NCI-H69 (cell line): ENCODE measurements at places on chromosomes 2 and 18.

DNA sequence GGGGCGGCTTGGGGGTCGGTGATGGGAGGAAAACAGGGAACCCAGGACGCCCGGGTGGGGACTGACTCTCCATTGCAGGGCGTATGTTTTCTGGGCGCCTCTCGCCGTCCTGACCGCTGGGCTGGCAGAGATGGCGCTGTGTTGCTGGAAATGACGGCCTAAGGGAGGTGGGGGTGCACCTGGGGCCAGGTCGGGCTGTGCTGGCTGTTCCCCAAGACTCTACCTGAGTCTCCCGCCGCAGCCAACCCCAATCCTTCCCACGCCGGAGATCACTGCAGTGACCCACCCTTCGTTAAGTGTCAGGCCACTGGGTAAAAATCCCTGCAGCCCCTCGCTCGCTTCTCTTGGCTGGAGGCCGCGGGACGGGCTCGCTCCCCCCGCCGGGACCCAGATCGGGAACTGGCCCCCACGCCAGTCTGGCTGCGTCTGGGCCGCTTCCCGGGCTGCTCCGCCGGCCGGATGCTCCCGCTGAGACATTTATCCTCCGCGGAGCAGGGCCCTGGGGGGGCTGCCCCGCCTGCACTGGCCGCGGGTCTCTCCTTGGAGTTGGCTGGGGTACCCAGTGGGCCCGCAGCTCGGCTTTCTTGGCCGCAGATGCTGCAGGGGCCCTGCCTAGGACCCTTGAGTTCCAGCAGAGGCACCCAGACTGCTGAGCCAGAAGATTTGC is 7.8 kb upstream of the ARMC9 start:
- peak; percentile 49 for DNase-seq

- DNase-seq, result no peak
These were observed 9.2 kb downstream of the PTMA start for GRCh38 chr2:231717281-231718171.

DNA sequence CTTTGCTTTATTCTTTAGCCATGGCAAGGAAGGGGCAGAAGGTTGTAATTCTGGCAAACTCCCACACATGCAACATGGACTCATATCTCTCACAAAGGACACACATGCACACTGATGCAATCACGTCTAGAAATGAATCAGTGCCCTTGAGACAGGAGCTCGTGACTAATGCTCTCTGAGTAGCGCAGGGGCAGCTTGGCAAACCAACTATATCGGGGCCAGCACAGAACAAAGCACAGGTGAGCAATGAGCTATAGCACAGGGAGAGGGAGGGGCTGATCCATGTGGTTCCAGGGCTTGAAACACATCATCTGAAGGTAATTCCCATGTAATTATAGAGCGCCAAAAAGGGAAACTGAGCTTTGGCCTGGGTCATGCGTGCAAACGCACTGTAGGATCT is 165.2 kb upstream of the KLF7 start:
- peak; percentile 93 for DNase-seq

- DNase-seq, result peak; percentile 34
These were observed 176.2 kb upstream of the HDAC4 start for GRCh38 chr2:239576784-239577685.
